ENCODE measurements at places on chromosomes 2 and 18. TPM values are rescaled to one million over a fixed set of nuclear protein-coding genes. Genes with fewer than 3 reads are reported as not detected.

The MORN2 gene
- 12.1 TPM for total RNA-seq

The PAX3 gene
- total RNA-seq: not detected

DNA sequence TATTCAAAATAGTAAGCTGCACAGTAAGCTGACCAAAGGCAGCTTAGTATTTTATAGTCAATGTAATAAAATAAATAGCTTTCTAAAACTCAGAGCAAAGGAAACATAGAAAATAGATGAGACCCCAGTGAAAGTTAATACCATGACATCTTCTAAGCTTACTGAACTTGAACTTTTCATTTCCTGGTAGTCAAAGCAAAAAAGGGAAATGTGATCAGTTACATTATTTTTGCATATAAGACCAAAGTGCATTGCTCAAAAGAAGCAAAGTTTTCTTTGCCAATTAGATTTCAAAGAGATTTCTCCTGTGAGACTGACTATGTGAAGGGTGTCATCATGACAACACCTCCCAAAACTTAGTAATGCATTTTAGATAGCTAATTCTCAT, 70.2 kb downstream of the MYO1B start:
- DNase-seq: no peak

DNA sequence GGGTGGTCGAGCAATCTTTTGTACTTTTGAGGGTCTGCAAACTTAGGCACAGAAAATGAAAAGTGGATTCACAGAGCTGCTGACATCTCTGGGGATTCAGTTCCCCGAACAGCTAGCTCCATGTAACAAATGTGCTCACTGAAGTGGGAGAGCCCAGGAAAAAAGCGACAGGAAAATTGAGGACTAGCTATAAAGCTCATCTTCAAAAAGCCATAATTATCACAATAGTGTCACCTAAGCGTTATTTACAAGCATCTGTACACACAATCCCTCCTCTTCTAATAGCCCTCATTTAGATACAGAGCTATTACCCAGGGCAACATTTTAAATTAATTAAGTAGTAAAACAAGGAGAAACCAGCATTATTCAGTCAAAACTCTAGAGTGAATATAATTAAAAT, 36.1 kb downstream of the RNF152 start:
- DNase-seq: no peak

DNA sequence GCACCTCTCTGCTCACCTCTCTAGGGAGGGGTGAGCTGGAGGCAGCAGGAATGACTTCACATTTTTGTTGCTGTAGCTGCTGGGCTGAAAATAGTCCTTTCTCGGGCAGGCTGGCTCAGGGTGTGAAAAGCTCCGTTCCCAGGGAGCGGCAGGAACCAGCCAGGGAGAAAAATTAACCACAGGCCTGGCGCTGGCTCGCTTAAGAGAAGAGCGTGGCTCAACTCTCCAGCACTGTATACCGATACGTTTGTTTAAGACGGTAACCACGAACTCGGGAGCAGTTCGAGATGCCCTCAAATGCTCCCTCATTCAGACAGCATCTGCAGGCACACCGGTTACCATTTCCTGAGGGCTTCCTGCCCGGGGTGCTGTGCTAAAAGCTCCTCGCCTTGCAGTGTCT, 129.6 kb downstream of the CELF4 start:
- DNase-seq: no peak

DNA sequence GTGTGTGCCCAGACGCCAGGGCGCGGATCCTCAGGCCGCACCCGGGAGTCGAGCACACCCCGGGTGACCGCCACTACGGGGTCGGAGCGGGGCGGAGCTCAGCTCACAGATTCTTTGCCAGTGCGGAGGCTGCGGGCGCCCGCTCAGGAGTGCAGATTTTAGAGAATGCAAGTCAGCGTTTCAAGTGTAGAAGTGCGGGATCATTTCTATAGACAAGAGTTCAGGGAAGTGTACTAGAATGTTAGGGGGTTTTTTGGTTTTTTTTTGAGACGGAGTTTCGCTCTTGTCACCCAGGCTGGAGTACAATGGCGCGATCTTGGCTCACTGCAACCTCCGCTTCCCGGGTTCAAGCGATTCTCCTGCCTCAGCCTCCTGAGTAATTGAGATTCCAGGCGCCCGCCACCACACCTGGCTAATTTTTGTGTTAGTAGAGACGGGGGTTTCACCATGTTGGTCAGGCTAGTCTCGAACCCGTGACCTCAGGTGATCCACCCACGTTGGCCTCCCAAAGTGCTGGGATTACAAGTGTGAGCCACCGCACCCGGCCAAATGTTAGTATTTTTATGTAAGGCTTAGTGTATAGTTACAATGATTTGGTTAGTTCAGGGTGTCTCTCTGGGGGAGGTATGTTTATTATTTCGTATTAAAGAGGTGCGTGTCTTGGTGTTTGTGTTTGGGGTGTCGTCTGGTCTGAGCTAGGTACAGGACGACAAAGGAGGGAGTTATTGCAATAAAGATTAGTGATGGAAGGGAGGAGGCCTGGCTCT, 619 bp upstream of the FAM168B start:
- DNase-seq: peak; percentile 61
